Pancreas (tissue), 10 donors: ENCODE measurements at places on chromosomes 13 and 19. TPM values are rescaled to one million over a fixed set of nuclear protein-coding genes. Genes with fewer than 3 reads are reported as not detected.

Gene NUP58
- 11.2 TPM for total RNA-seq

DNA sequence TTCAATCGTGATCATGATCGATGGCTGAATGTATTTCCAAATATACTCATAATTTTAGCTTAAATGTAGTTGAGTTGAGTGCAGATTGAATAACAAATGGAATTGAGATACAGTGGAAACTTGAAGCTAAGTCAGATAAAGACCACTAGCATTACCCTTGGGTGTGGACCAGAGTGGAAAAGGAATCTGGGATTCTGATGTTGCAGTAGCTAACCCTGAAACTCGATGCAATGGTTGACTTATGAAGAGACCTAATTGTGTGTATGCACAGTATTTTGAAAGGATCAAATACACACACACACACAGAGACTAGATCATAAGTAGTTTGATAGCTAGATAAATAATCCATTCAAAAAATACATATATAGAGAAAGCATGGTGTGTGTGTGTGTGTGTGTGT, 135.8 kb downstream of the RXFP2 start:
- no peaks in the 10 kb centered on the region for H3K36me3 ChIP-seq
- H3K27me3 ChIP-seq: no peaks in the 10 kb centered on the region
- DNase-seq: no peak
- no peaks in the 10 kb centered on the region for H3K4me1 ChIP-seq

GRCh38 chr19:9622531-9622930, 1.5 kb upstream of the ZNF561 start:
- H3K27me3 ChIP-seq: no peaks in the 10 kb centered on the region
- peaks cover 5% of the 10 kb centered on the region for H3K4me1 ChIP-seq
- DNase-seq: no peak
- peaks cover 19% of the 10 kb centered on the region for H3K36me3 ChIP-seq
- no peak overlapping the region for H3K4me3 ChIP-seq

DNA sequence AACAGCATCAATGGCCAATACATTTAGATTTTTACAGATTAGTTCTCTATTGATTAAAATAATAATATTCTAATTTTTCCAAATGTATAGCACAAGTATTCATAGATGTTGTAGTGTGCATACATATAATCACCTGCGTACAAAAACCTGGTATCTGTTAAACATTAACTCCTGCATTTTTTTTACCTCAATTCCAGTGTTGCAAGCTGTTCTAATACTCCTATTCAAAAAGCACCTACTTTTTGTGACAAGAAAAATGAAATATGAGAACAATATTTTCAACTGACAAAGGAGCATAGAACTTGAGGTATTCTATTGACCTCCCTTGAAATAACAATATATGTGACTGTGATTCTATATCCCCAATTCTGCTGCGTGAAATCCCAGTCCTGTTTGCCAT, 422.9 kb upstream of the PCDH20 start:
- H3K27ac ChIP-seq: no peak overlapping the region
- no peaks in the 10 kb centered on the region for H3K36me3 ChIP-seq
- no peak for DNase-seq
- H3K27me3 ChIP-seq: no peaks in the 10 kb centered on the region
- no peak overlapping the region for H3K4me3 ChIP-seq
- no peaks in the 10 kb centered on the region for H3K4me1 ChIP-seq

- no peaks in the 10 kb centered on the region for H3K4me1 ChIP-seq
- no peak overlapping the region for H3K4me3 ChIP-seq
- DNase-seq: no peak
- H3K27ac ChIP-seq: no peak overlapping the region
Measured at GRCh38 chr13:28755546-28755870, 36.7 kb upstream of the SLC46A3 start.
